ENCODE measurements at places on chromosomes 7 and 10. TPM values are rescaled to one million over a fixed set of nuclear protein-coding genes. Genes with fewer than 3 reads are reported as not detected.

DNA sequence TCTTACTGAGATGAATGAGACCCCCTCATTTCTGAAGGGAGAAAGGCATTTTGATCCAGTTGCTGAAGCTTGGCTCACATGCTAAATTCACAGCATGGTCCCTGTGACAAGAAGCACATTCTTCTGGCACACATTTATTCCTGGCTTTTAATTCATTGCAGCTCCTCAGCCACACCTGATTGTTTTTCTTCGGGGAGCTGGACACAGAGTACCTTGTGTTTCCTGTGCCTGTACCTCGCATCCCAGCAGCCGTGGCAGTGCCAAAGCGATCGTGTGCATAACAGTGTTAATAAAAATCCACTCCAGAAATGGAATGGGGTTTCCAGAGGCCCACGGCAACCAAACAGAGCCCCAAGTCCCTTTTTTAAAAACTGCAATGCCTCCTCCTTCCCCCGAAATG lies 615.3 kb upstream of the MGMT start:
- DNase-seq = no peak

- no peak for DNase-seq
Measured at GRCh38 chr10:12098966-12099365, 30.2 kb downstream of the DHTKD1 start.

DNA sequence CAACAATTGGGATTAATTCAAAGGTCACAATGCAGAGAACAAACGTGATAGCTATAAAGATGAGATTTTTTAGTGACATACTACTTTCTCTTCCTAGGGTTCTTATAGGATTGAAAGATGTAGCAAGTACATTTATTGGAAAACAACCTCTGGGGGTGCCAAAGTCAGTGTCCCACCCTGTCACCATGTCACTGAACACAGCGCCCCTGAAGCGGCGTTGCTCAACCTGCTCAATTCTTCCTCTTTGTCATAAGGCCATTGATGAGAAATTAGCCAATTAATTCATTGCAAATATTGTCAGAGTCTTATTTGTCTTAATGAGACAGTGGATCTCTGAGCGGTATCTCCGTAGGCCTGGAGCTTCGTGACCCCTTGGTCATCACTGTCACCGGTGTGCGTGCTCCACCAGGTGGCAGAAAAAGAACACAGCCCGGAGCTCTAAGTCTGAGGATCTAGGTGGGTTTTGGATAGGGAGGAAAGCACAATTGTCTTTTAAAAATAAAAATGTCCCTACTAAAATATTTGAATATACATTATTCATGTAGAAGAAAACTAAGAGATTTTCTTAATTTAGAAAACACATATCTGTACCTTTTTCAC lies 362.6 kb downstream of the PAXIP1 start:
- peak; percentile 36 for DNase-seq

GRCh38 chr10:44994752-44995530 lies 5.8 kb upstream of the ZNF22 start:
- DNase-seq = no peak

GRCh38 chr7:33837356-33837851 lies 67.9 kb upstream of the BMPER start:
- DNase-seq = no peak

DNA sequence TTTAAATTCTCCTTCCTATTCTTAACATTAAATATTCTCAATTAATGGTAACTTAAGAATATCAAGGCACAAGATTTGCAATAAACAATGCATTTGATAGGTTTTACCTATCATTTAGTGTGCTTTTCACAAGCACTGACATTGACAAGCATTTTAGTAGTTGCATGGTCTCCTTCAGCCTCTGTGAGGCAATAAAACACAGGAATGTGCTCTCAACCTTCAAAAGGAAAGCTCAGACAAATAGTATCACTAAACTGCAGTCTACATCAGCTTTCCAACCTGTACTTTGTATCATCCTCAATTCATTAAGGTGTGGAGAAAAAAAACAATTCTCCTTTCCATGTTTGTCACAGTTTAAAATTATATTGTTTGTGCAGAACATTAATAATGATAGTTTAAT lies 51.1 kb upstream of the TSPAN13 start:
- DNase-seq = no peak

DNA sequence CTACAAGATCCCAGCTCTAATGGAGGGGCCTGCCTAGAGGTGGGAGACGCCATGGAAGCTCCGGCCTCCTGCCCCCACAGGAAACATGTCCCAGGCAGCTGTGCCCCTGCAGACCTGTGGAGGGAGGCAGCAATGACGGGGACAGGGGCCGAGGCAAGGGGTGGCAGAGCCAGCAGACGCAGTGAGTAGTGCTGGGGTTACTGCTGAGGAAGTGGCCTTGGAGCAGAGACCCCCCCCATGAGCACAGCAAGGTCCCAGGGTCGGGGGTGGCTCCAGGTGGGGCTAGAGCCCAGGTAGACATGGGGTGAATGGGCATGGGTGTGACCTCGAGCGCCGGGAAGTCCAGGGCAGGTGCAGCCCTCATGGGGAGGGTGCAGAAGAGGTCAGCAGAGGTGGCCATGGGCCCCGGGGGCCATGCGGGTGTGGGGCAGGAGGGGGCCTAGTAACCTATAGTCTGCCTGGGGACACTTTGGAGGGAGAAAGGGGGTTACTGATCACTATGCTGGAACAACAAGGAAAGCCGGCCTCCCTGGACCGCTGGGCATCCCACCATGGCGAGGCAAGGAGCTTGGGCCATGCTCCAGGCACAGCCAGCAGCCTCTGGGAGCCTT lies 45.5 kb downstream of the JAKMIP3 start:
- no peak for DNase-seq

- no peak for DNase-seq
Measured at GRCh38 chr10:133346413-133346812, 760 bp upstream of the PRAP1 start.

GRCh38 chr10:132899054-132899750 lies 43.2 kb downstream of the CFAP46 start:
- no peak for DNase-seq

DNA sequence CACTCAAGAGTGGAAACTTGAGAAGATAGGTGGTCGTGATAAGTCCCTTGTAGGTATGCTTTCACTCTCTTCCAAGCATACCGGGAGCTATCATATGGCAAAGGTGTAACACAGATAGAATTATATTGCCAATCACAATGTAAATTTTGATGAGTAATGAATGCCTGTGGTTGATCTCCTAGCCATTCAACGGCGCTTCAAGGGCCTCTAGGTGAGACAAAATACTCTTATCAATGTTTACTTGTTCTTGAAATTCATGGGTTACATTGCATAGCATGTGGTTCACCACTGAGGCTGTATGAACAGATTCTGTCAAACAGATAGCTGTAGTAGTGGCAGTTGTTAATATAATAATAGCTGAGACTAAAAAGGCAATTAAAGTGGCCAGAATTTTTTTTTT lies 82.4 kb downstream of the THSD7A start:
- no peak for DNase-seq

- no peak for DNase-seq
Measured at GRCh38 chr10:131907679-131908078, 6.9 kb downstream of the PPP2R2D start.

DNA sequence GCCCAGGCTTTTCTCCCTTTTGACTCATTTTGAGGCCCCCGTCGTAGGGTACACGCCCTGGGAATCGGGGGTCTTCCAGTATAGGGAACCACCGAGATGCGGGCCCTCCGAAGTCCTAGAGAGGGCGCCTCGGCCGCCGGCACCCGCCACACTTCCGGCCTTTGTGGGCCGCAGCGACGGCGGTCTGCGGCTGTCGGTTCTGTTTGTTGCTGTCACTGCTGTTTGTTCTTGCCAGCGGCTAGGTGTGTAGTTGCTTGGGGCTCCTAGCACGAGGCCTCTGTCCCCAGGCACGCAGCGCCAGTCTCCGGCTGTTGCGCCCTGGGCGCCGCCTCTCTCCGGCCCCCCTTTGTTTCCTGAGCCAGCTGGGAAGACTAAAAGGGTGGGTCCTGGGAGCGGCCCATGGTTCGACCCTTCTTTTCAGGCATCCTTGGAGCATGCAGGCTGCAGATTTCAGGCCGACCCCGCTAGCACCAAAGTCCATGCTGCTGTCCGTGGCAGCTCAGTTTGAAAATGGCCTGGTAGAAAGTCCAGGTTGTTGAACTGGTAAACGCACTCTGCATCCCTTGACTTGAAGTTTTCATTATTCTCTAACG lies 17.8 kb upstream of the ZKSCAN1 start:
- peak; percentile 72 for DNase-seq

DNA sequence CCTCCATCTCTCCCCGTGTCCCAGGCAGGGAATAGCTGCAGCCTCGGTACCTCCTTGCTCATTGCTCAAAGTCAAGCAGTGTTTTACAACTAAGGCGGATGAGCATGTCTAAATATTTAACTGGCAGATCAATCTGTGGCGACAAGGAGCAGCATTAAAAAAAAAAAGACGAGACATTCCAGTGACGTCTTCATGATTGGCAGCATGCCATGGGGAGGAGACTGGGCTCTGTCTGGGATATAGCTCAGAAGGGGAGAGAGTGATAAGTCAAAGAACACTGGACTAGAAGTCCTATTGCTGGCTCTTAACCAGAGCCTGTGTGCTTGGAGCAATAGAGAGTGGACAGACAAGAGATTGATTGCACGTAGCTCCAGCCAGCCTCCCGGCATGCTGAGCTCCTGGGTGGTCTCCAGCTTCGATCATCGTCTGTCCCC lies 287.5 kb upstream of the PODXL start:
- DNase-seq = peak; percentile 76

DNA sequence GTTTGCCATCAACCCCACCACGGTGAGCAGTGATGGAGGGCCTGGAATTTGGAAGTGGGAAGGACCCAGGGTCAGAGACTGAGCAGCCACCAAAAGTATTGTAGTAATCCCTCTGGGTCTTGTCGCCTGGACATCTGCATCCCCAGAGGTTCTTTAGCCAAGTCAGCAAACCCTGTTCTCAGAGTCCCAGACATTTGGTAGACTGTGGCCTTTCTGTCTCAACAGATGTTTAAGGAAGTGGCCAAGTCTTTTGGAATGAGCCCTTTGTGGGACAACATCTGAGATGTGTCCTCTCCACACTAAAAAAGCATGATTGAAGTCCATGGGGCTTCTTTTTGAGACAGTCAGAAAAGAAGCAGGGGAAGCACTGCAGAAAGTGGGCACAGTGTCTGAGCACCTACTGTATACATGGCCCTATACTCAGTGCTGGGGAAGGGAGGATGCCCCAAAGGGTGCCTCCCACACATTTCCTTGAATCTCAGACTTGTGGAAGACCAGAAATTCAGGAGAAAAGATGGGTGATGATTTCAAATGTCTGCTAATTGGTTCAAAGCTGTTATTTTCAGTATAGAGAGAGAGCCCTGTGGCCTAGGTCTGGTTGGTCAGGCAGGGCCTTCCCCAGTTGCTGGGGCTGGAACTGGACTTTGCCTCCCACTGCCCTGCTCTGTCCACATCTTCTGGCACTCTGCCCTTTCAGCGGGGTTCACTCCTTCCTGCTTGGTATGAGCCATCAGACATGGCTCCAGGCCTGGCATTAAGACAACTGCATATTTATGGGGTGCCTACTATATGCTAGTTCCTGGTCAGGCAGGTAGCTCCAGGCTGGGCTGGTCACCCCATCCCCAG lies 26.5 kb upstream of the VSIR start:
- peak; percentile 46 for DNase-seq

GRCh38 chr10:19385846-19386450 lies 337.3 kb downstream of the MALRD1 start:
- peak; percentile 67 for DNase-seq

GRCh38 chr10:84008878-84009277 lies 130.4 kb upstream of the GHITM start:
- DNase-seq = peak; percentile 50

- no peak for DNase-seq
Measured at GRCh38 chr10:77770081-77770867, 132.7 kb upstream of the KCNMA1 start.

DNA sequence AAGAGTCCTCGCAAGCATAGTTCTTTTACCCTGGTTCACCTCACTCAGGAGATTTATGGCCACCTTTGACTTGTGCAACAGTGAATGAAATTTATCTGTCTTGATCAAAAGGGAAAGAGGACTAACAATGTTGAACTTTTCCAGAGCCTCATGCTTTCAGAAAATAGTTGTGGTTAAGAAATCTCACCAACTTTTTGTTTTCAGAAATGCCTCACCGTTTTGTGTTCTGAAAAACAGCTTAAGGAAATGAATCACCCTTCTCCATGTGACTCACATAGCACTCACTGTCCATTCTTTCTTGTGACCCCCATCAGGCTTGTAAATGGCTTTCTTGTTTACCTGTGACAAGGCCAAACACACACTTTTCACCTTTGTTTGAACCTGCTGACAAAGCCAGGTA lies 148.6 kb upstream of the FAM3C start:
- peak; percentile 88 for DNase-seq

- DNase-seq = no peak
Measured at GRCh38 chr7:69633122-69633831, 35.0 kb downstream of the AUTS2 start.

DNA sequence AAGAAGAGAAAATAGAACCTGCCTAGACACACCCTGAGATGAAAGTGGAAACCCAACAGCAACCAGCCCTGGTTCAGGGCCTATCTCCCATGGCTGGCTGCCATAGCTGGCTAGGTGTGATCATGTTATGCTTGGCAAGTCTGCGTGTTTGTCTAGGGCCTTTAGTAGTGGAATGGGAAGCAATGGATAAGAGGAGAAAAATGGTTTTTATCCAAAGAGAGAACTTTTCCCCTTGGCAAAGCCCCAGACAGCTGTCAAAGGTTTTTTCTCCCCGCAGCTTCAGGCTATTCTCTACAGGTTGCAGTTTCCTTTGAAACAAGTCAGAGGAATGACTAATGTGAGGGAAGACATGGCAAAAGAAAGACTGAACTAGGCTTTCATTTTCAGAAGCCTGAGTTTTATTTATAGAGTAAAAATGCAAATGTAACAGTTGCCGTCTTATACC lies 161.5 kb downstream of the SEMA3D start:
- no peak for DNase-seq

The AHR gene
- total RNA-seq = 68.2 TPM

The OIT3 gene
- total RNA-seq = not detected

The CUBN gene
- total RNA-seq = not detected

The SUPV3L1 gene
- total RNA-seq = 27.0 TPM

The MICALL2 gene
- total RNA-seq = 155 TPM

The SLC16A12 gene
- 0.03 TPM for total RNA-seq

The IQCE gene
- total RNA-seq = 23.1 TPM

The CAV2 gene
- total RNA-seq = 14.8 TPM

The SPAM1 gene
- total RNA-seq = not detected

The FANK1 gene
- 4.0 TPM for total RNA-seq

The GNAI1 gene
- total RNA-seq = 31.4 TPM

Measured in HT-29 (cell line).